Fibroblast of mammary gland (primary cell): ENCODE measurements at places on chromosomes 1 and 21.

GRCh38 chr1:193104502-193104906, 710 bp downstream of the GLRX2 start:
- peak; percentile 52 for DNase-seq

- no peak for DNase-seq
Measured at GRCh38 chr1:213994888-213995287, 7.1 kb downstream of the PROX1 start.

DNA sequence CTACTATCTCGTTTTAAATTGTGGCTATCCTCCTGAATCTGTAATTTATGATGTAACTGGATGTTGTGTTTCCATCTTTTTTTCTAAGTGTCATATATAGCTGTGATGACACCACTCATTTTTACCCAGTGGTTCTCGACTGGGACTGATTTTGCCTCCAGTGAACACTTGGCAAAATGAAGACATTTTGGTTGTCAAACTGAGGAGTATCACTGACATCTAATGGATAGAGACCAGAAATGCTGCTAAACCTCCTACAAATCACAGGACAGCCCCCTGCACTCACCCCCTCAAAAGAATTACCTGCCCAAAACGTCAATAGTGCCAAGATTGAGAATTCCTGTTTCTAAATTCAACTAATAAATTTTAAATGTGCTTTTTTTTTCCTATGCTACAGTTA, 1.9 kb downstream of the TRMT13 start:
- DNase-seq: peak; percentile 7

GRCh38 chr21:33238146-33238545, 8.4 kb downstream of the IFNAR2 start:
- DNase-seq: no peak

DNA sequence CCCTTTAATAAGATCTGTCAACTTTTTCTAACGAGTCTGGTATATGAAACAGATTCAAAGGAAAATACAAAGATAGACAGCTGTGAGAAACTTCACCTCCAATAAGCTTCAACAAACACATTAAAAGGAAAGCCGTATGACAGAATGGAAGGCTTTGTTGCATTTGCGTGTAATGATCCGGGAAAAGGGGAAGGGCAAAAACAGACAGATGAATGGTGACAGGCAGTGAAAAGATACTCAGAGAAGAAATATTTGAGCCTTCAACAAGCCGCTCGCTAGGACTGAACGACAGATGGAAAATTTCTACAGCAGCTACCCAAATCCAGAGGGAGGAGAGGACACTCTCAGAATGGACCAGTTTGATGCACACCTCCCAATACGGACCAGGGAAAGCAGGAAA, 14.9 kb downstream of the COPA start:
- DNase-seq: no peak

GRCh38 chr21:42595283-42596187, 57.9 kb upstream of the PDE9A start:
- DNase-seq: no peak

DNA sequence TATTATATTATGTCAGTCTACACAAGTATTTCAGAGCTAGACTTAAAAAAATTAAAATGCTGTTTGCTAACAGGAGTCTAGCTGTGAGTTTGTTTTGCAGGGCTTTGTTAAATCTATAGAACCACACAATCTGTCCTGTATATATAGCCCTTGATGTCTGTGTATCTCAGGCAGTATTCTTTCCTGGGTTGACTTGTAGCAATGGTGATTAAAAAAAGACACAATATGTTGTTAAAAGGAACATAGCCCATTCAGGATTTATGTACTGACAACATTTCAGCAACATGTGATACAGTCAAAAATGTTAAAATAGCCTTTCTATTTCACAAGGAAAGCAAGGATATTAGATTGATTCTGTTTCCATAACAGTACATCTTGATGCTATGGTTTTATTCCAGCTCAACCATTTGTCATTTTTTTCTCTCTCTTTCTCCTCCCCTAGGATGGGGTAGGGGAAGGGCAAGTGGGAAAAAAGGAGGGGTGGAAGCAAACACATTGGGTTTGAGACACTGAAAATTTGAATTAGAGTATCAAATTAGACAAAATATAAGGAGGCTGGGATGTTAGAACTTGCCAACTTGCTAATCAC, 139.2 kb downstream of the DSCAM start:
- DNase-seq: no peak

DNA sequence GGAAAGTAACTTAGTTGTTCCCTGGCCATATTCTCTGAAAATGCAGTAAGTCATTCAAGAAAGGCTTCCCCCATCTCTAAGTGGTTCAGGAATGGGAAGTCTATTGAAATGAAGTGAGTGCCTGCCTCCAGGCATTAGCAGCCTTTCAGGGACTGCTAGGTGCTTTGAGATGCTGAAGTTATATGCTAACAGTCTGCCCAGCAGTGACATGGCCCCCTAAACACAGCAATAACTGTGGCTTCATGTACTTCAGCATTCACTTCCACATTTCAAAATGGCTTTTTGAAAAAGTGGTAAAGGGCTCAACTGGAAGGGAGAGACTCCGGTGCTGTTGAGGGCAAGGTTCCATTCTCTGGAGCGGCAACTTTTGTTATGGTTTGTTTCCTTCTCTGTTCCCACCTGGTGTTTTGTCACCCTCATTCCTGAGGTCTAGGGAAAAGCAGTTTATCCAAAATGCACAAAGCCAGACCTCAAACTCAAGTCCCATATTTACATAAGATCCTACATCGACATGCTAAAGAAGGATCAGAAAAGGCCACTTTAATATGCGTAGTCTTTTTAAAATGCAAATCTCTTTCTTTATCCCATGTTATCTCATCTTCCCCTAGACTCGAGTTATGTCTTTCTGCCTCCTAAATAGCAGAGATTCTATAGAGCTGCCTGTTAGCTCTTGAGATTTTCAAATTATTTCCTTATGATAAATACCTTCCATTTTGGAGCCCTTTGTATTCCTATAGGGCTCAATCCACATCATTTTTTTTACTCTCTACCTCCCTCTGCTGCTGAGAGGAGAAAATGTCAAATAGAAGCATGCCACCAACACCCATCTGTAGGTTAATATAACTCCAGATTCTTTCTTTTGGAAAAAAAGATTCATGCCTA, 34.2 kb upstream of the LRRC8C start:
- peak; percentile 53 for DNase-seq
